ENCODE measurements at places on chromosomes 11 and 22.

DNA sequence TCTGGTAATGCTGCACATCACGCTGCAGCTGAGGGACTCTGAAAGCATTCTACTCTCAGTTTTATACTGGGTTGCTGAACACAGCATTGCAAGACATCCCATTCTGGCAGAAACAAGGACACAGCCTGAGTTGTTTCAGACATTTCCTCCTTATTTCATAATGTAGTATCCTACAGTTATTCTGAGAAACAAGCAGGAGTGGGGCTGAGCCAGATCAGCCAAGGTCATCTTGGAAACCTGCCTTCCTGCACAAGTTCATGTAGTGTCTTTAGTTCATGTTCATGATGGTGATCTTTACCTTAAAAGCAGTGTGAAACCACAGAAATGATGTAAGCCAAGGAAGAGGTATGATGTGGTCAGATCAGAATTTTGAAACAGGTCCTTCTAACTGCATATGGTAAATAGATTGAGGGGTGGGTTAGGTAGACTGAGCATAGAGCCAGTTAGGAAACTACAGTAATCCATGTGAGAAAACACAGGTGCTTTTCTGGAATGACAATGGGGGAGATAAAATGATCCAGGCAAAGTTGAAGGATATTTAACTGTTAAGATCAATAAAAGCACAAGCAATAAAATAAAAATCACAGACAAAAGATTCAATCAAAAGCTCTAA, 1686.8 kb downstream of the LRRC4C start:
- no peak for DNase-seq

DNA sequence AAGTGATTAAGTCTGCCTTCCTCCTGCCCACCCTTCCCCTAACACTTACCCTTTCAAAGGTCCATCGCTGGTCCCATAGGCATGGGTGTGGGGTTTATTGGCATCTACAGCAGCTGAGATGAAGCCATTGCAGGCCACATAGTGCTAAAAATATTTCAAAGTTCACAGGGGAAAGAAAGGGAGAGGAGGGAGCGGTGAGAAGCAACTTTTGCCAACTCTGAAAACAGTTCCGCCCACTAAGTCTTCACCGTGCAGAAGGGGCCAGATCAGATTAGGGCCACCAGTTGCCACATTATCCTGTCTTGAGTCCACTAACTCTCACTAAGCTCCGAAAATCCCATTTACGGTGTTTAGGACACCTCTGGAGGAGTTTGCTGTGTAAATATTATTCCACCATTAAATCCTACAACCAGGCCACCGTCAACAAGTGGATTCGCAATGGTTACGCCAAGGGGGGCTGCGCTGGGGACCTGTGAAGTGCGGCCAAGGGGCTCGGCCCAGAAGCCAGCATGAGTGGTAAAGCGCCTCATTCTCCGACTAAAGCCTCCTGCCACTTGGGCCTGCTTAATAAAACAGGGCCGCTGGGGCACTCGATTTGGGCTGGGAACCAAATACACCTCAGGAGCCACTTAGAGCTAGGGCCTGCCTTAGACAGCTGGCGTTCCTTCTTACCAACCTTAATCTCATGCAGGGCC, 534.9 kb downstream of the MIAT start:
- DNase-seq, result no peak

DNA sequence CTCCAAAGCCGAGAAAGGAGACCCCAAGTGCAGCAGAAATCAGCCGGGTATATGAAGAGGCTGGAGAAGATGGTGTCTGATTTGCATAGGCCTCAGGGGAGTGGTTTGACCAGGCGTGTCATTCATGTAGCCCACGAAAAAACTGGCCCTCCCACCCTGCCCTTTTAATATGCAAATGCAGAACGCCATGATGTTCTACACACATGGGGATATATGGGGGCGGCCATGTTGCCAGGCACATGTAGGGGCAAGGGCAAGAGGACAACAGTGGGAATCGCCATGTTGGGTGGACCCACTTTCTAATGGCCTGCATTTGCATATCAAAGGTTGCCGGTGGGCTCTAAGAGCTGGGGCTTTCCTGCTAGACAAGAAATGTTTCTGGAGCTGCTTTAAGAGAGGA, 86.4 kb downstream of the ISX start:
- DNase-seq, result no peak

GRCh38 chr11:100163471-100163870, 523.6 kb upstream of the ARHGAP42 start:
- no peak for DNase-seq

DNA sequence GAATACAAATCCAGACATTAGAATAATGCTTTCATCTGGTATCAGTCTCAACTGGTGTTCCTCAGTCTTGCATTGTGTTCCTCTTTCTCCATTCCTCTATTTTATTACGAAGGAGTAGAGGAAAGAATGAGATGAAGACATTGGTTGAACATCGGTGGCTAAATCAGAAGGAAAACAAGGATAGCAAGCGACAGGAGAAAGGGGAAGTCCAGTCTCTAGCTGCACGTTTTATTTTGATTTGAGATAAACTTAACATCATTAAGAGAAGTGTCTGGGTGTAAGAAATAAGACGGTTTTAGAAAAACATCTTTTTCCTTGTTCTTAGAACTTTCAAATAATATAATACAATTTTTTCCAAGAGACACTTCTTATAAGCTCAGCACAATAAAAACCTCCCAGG, 6.2 kb downstream of the SOX6 start:
- DNase-seq, result no peak

DNA sequence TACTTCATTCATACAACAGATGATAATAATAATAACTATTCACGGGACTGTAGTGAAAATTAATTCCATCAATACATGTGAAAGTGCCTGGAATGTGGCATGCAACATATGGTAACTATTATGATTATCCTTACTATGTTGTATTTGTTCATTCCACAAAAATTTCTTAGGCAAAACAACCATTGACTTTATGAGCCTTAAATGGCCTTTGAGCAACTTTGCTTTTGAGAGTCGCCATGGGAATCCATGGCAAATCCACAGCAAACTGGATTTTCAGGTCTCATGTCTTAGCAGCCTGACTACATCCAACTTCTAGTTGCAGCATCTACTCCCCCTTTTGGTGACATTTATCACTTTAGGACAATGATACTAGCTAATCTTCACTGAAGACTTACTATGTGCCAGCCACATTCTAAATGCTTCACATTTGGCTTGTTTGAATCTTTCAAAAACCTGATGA, 56.8 kb downstream of the SLC1A2 start:
- DNase-seq, result no peak

- no peak for DNase-seq
Observed at GRCh38 chr11:8023831-8024555, 36.9 kb downstream of the EIF3F start.

DNA sequence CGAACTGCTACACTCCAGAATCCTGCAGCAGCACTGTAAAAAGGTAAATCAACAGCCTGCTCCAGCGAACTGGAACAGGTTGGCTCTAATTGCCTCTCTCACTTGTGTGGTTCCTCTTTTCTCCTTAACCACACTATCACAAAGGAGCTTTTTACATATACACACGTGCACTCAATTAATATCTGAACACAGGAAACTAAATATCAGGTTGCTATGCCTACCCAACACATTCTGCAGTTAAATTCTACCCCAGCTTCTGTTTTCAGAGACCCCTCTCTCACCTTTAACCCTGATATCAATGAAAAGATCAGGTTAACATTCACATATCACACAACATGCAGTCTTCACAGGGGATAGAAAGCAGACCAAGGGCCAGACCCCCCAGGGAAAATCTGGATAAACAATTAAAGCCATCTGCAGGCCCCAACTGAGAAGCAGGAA, 11.0 kb downstream of the RBFOX2 start:
- peak; percentile 59 for DNase-seq

DNA sequence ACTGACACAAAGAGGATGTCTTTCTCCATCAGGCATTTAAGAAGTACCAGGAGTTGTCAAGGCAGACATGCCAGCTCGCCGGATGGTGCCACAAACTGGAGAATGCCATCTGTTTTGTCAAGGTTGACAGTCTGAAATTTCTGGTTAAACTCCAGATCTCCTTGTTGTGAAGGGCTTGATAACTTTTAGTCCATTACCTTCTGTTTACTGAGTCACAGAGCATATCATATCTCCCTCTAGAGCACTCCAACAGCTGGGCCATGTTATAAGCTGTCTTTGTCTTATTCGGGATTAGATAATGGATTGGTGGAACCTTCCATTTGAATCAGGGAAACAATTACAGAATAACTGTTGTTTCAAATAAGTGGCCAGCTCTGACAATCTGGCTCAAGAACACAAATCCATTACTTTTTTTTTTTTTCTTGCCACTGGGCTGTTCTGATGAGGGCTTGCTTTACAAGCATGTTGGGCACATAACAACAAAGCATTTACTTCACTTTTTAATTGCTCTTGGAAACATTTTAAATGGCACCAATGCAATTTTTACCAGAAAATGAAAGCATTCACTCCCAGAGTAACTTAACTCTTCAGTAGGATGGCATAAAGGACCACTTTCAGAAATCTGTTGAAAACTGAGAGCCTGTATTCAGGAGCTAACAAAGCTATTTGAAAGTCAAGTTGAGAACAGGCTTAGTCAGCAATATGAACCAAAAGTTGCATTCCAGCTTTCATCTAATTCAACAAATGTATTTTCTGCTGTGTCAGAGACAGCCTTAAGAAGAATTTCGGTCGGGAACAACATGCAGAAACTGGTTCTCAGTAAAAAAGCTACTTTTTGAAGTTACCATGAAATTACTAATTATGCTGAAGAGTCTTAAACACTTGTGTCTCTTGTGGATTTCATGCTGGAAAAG, 227.6 kb upstream of the PITPNB start:
- DNase-seq, result no peak

- DNase-seq, result no peak
Observed at GRCh38 chr11:9057007-9057406, 34.4 kb downstream of the SCUBE2 start.

GRCh38 chr22:47269516-47270088, 507.2 kb downstream of the TBC1D22A start:
- DNase-seq, result no peak

- no peak for DNase-seq
Observed at GRCh38 chr11:116964269-116964668, 126.8 kb upstream of the APOA1 start.

GRCh38 chr11:33642461-33643166, 58.0 kb downstream of the C11orf91 start:
- peak; percentile 30 for DNase-seq

- DNase-seq, result no peak
Observed at GRCh38 chr22:47073075-47073474, 310.6 kb downstream of the TBC1D22A start.

DNA sequence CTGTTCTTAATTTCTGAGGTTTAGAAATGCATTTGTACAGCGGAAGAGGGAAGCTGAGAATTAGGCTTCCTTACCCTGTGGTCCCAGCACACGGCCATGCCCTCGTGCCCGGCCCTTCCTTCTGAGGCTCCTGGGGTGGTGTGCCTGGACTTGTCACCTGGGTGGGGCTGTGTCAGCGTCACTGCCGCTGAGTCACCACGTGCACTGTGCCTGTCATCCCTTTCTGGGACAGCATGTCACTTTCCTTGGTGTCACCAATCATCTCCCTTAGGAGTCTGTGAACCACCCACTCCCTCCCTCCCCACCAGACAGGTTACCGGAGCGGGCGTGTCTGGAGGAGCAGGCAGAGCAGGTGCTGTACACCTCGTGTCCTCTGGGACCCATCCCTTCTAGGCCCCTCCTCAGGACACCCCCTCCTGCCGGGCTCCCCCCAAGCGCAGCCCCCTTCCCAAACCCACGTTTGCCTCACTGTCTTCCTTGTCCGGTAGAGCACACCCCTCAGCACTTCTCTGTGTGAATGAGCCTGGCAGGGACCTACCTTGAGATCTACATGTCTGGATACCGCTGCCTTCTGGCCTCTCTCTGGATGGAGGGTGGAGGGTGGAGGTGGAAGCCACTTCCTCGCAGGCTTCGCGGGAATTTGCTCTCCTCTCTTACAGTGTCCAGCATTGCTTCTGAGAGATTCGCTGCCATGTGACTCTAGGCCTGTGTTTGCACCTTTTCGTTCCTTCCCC, 367.6 kb downstream of the TBC1D22A start:
- no peak for DNase-seq

GRCh38 chr11:120244476-120245365, 4.8 kb downstream of the POU2F3 start:
- peak; percentile 41 for DNase-seq

DNA sequence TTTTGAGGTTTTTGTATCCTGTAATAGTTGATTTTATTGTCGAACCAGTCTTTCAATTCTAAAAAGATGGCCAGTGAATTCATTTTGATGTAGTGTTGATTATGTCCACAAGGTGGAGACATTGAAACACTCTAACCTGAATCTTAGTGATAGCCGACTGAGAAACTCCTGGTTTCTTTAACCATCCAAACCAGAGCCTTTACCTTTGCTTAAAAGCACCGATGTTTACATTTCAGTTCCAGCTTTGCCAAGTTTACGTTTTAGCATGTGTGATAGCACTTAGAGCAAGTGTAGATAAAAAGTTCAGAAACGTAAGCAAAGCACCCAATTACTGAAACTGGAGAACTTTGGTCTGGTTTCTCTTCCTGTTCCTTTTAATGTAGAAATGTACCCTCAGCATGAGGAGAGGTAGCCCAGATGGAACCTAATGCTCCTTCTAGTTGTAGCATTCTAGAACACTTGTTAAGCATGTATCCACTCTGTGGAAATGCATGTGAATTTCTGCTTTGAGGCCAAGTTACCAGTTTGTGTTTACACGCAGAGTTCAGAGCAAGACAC, 208.6 kb downstream of the DBX1 start:
- DNase-seq, result peak; percentile 72

DNA sequence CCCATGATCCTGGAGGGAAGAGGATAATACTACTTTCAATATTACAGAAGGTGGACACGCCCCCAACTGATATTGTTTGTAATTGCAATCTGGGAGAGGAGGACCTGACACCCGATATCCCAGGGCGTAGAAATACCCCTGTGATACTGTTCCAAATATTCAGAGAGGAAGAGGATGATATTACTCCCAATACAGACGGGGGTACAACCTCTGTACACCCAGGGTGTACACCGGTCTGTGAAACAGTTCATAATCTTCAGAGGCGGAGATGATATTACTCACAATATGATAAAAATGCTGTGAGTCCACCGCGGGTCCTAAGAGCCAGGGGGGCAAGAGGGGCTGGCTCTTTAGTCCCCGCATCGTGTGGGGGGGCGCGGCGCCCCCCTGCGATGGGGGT, 57.2 kb upstream of the ALDH3B2 start:
- DNase-seq, result no peak

DNA sequence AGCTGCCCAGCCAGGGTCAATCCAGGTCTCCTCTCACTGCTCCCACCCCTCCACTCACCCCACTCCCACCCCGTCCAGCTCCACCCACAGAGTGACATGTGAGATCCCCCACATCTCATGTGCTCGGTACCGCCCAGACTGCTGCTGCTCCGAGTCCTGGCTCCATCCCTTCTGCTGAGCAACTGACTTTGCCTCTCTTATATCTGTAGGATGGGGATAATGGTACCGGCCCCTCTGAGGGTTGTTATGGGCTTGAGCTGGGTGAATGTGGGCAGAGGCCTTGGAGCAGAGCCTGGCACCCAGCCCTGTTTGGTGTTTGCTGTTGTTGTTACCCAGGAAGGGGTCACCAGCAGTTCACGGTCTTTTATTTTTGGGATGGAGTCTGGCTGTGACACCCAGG, 77.0 kb downstream of the ST3GAL4 start:
- no peak for DNase-seq

All from renal cortical epithelial cell (primary cell).